Endothelial cell (in vitro differentiated cells): ENCODE measurements at places on chromosomes 4 and X.

DNA sequence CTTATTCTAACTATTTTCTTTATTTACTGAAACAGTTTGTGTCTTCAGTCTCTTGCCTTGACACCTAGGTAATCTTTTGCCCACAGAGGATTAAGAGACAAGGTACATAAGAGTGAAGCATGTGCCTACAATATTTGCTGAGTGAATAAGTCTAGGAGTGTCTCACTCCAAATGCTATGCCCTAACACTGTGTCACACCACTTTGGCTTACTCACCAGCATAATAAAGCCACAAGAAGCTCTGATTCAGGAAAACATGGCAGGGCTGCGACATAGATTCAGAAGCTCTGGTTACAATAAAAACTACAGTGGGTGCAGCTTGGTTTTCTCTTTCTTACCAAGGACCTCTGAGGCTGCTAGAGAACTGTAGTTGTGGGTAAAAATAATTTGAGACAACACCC is 127.1 kb downstream of the RBM46 start:
- no peak for DNase-seq

DNA sequence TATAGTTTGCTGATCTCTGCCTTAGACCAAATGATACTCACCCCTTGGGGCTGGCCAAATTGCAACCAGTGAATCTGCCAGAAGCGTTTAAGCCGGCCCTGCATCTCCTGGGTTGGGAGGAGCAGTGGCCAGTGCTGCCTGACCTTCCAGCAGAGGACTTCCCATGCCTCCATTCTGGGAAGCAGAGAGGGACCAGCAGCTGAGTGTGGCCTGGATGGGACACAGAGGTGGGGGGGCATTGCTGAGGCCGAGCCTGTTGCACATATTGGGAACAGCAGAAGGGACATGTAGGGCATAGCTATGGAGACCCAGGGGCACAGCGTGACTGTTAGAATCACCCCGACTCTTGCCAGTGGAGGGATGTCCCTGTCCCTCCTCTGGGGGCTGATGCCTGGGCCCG is 93.3 kb downstream of the CPZ start:
- DNase-seq, result no peak

DNA sequence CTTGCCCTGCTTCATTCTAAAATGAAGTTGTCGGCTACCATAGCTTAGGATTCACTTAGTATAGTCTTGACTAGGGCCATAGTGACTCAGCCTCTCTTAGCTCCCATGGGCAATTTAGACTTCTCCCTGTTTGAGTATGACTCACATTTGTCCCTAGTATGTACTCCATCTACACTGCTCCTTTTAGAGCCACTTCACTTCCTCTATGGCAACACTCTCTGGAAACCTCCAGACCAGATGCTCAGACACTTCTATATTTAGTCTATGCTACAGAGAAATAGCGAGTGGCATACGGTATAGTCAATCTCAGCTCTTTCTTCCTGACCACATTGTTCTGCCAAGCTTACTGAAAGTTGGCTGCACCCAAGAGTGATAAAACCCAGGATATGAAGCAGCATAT is 11.2 kb downstream of the MEPE start:
- no peak for DNase-seq

DNA sequence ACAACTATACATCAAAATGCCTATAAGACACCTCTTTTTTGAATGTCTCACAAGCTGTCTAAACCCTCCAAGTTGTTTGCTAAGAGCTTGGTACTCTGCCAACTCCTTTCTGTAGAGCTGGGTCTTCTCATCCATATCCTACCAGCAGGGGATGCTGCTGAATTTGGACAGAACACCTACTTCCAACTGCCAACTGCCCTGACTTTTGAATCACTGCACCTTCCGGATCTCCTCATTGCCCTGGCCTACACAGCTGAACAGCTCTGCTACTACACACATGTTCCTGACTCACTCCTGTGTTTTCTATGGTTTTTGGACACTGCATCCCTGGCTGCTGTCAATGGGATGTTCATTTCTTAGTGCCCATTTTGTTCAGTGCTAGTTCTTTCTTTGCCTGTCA is 18.7 kb downstream of the FAM184B start:
- no peak for DNase-seq

DNA sequence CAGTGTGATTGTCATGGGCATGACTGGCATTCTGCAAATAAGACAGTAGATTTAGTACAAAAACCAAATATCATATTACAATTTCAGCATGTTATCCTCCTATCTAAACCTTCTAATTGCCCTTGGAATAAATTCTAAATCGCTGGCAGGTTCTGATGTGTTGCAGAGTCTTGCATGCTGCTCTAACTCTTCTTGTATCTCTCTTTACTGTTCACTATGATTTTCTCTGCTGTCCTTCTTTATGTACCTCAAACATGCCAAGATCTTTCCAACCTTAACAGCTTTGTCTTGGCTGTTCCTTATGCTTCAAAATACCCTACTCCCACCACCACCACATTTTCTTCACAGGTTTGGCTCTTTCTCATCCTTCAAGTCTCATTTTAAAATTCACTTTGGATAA is 43.0 kb upstream of the KCNIP4 start:
- DNase-seq, result no peak

DNA sequence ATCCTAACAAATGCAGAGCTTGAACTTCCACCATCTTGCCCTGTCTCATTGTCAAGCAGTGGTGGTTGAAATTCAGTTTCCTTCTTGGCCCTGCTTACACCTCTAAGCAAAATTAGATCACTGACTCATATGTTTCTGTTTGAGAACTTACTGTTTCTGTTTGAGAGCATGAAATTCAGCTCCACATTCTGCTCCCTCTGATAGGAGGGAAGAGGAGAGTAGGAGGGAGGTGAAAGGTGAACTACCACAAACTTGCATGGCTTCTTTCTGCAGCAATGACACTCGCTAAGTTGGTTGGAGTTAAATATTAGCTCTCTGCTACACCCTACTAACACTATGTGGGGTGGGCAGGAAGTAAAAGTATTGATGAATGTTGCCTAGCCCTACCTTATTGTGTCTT is 117.8 kb upstream of the EDA2R start:
- no peak for DNase-seq

DNA sequence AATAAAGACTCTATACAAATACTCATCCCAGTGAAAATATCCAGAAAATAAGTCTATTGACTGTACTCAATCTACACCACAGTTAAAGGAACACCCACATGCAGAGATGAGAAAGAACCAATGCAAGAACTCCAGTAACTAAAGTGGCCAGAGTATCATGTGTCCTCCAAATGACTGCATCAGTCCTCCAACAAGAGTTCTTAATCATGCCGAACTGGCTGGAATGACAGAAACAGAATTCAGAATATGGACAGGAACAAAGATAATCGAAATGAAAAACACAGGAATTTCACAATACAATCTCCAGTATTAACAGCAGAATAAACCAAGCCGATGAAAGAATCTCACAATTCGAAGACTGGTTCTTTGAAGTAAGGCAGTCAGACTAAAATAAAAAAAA is 210.3 kb downstream of the TBCK start:
- DNase-seq, result no peak

DNA sequence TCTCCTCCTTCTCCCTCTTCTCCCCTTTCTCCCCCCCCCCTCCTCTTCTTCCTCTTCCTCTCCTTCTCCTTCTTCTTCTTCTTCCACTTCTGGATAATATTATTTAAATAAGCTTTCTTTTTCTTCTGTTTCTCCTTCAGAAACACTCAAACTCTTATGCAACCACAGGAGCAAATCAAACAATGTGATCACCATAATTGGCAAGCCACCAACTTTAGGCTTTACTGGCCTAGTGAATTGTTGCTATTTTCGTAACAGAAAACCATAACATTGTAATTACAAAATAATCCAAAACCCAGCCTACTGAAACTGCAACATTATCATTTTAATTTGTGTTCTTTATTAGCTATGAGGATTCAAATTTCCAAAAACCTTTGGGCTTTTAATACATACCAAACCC is 14.3 kb downstream of the DCAF8L1 start:
- no peak for DNase-seq

DNA sequence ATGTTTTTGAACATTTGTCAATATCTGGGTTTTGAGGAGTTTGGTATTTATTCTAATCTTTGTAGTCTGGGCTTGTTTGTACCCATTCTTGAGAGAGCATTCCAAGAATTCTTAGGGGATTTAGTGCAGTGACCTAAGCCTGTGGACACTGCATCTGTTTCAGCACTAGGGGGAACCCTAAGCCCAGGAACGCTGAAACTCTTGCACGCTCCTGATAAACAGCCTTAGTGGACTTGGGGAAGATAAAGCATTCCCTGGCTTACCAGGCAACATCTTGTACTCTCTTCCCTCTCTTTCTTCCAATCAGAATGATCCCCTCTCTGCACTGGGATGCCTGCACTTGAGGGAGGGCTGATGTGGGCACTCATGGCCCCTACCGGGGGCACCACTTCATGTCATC is 654.9 kb upstream of the HTR2C start:
- peak; percentile 43 for DNase-seq

GRCh38 chrX:21529771-21530170 is 128.4 kb downstream of the KLHL34 start:
- DNase-seq, result no peak

DNA sequence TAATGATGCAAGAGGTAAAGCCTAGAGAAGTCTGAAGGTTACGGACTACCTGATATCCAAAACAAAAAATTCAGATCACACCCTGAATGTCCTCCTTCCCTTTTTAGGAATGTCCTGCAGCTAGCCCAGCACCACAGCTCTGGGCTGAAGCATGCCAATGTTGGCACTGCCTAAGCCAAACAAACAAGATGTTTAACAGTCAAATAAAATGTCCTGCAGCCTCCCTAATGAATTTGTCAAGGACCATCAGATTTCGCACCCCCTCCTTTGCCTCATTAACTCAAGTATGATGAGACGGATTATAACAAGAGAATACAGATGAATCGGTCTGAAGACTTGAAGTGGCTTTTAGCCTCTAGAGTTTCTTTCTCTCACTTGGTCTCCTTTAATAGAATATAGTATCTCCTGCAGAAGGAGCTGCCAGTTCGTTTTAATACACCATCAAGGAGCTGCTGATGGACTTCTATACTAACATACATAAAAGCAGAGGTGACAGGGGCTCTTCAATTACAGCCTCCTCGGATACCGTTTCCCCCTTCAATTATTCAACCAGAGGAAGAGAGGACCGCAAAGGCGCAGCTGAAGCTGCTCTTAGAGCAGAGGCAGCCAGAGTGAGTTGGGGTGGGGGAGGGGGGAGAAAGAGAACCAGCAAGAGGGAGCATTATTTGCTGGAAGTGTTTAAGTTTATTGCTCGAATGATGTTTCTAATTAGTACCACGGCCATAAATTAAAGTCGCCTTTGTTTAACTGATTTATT is 3.0 kb upstream of the MAB21L2 start:
- DNase-seq, result peak; percentile 33

- no peak for DNase-seq
Observed at GRCh38 chr4:87911252-87911774, 64.2 kb upstream of the SPP1 start.

DNA sequence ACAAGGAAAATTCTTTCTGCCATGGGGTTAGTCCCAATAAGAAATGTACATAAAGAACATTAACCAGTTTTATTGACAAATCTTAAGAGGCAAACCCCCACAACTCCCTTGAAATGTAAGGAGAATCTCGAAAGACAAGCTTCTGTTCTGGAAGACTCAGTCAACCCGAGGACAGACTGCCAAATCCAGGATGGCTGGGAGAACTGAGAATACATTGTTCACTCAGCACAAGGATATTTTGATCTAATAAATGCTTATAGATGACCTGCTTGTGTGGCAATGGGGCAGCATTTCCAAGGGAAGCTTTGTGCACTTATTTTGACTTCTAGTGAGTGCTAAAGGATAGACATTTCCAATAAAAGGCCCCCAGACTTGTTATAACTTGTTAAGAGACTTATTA is 280.4 kb downstream of the DHX15 start:
- DNase-seq, result no peak

GRCh38 chr4:110156442-110156841 is 42.0 kb downstream of the ELOVL6 start:
- no peak for DNase-seq

DNA sequence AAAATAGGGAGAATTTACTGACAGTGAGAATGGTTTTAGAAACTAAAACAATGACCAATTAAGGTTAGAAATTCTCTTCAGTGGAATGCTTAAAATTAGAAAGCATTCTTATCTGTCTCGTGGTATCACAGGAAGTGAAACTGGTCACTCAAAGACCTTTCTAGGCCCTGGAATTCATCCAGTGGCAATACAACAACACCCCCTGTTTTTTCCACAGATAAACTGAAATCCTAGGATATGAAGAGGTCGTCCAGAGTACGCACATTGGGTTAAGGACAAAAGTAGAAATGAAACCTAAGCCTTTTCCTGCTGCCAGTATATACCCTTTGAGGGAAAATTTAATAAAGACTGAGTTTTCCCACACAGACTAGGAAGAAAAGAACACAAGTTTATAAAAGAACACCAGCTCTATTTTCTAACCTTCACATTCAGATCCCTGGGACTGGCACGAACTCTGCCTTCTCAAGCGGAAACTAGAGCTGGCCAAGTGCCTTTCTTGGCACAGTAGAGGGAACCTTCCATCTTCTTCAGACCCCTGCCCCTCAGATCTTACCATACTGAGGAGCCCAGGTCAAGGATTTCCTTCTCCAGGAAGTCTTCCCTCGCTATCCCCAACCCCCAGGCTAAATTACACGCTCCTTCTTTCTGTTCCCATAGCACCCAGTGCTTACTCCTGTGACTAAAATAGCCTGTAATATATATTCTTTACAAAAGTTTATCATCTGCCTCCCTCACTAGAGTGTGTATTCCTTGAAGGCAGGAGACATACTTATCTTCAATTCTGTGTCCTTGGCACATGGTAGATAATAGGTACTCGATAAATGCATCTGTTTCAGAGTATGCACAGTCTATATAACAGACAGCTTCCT is 16.9 kb downstream of the LHFPL1 start:
- no peak for DNase-seq

- no peak for DNase-seq
Observed at GRCh38 chr4:140926672-140927071, 170.5 kb upstream of the TBC1D9 start.

- DNase-seq, result no peak
Observed at GRCh38 chr4:142285222-142285583, 560.9 kb downstream of the INPP4B start.

- DNase-seq, result no peak
Observed at GRCh38 chrX:720825-721224, 90.2 kb downstream of the SHOX start.

- DNase-seq, result no peak
Observed at GRCh38 chr4:183921335-183921734, 16.2 kb downstream of the STOX2 start.

GRCh38 chrX:137428221-137428661 is 137.7 kb upstream of the ZIC3 start:
- peak; percentile 4 for DNase-seq
